DMS79 (cell line): ENCODE measurements at places on chromosomes 2 and 18.

DNA sequence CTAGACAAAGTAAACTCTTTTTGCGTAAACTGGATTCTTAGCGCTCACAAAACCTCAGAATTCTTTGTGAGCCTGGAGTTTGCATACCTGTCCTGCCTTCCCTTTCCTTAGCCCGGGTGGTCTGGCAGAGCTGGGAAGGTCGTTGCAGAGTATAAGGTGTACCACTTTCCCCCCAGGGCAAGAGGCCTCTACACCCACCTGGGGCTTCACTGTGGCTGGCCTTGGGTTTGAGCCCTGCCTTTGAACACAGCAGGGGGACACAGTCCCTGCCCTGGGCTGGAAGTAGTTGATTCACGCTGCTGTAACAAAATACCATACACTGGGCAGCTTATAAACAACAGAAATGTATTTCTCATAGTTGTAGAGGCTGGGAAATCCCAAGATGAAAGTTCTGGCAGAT is 133.9 kb downstream of the B3GNT2 start:
- no peak for DNase-seq

DNA sequence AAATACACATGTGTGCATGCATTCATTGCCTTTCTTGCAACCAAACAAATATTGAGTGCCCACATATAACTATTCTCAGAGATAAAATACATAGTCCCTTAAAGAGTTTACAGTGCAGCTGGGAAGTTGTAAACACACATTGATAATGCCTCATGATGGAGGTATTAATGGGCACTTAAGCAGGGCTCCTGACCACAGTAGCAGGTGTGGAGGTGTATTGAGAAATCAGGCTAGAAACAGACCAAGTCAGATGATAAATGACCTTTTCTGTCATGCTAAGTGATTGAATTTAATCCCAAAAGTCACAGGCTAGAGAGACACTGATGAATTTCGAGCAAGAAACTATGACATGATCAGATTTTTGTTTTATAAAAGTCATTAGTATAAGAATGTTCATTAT is 157.7 kb downstream of the ZNF385B start:
- DNase-seq, result peak; percentile 48

- DNase-seq, result no peak
These were observed 2154.0 kb upstream of the PIK3C3 start for GRCh38 chr18:39801010-39801409.

- DNase-seq, result no peak
These were observed 6.8 kb upstream of the ARHGAP25 start for GRCh38 chr2:68727683-68728375.

- DNase-seq, result peak; percentile 80
These were observed 583.0 kb downstream of the THSD7B start for GRCh38 chr2:137348301-137348700.

GRCh38 chr2:113173542-113174375 is at the start of gene PSD4:
PSD4 (plus strand) TSS chr2:113173971; CDS start chr2:113182457, 8,486 bp downstream.
- no peak for DNase-seq

- DNase-seq, result no peak
These were observed 37.7 kb downstream of the COBLL1 start for GRCh38 chr2:164803776-164804466.

- DNase-seq, result no peak
These were observed 186.7 kb downstream of the PARD3B start for GRCh38 chr2:204732019-204732418.

GRCh38 chr2:236086403-236086970 is 81.7 kb downstream of the GBX2 start:
- no peak for DNase-seq

DNA sequence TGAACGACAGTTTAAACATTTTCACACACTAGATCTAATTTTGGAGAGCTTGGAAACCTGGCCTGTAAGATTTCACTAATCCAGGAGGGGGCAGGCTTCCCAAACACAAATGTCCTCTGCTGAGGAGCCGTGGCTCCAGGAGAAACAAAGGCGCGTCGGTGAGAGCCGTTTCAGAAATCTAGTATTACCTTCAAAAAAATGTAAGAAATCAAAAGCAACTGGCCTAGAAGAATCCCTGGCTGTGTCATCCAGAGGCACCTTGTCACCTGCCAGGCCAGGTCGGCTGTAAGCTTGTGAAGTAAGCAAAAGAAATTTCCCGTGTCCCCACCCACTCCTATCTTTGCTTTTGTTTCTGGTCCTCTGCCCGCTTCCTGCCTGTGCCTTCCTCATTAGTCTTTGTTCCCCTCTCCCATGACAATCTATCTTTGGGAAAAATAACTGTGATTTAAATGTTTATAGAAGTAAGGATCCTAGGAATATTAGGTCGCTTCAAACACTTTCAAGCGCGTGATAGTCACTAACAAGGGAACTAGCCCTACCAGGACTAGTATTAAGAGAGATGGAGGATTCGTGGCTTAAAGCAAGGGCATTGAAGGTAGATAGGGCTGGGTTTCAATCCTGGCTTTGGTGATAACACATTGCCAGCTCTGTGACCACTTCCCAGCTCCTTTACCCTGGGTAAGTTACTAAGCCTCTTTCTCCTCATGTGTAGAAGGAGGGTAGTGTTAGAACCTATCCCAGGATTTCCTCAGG is 99.5 kb upstream of the STK39 start:
- DNase-seq, result peak; percentile 29

- peak; percentile 50 for DNase-seq
These were observed at the start of gene ASB1 for GRCh38 chr2:238426568-238427434. ASB1 (plus strand) TSS chr2:238426927; CDS start chr2:238427071, 144 bp downstream.

- peak; percentile 16 for DNase-seq
These were observed 68.3 kb downstream of the CRACDL start for GRCh38 chr2:98867539-98868309.

DNA sequence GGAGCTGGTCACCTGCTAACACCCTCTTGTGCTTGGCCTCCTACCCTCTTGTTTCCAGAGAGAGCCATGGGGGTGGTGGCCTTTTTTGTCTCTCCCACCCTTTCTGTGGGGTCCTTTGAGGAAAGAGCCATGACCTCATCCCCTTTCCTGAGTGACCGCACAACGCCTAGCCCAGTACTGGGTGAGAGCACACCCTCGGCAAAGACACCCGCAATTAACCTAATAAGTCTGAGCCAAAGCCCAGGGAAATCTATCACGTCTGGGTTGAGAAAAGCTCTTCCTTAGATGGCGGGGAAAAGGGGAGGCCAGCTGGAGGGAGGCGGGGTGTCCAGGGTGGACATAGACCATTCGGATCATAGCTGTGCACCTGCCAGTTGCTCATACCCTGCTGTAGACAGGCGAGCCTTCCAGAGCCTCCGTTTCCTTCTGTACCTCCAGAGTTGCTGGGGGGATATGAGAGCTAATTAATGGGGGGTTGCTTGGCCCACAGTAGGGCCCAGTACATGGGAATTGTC is 93.7 kb upstream of the MCFD2 start:
- DNase-seq, result no peak

GRCh38 chr2:144519934-144520731 is at the start of gene ZEB2:
ZEB2 (minus strand) TSS chr2:144520119; CDS start chr2:144517350, 2,769 bp downstream.
- no peak for DNase-seq

- DNase-seq, result no peak
These were observed 71.5 kb upstream of the TTC39C start for GRCh38 chr18:23943104-23943503.

- DNase-seq, result no peak
These were observed 160.3 kb upstream of the VRK2 start for GRCh38 chr2:57886161-57886786.

DNA sequence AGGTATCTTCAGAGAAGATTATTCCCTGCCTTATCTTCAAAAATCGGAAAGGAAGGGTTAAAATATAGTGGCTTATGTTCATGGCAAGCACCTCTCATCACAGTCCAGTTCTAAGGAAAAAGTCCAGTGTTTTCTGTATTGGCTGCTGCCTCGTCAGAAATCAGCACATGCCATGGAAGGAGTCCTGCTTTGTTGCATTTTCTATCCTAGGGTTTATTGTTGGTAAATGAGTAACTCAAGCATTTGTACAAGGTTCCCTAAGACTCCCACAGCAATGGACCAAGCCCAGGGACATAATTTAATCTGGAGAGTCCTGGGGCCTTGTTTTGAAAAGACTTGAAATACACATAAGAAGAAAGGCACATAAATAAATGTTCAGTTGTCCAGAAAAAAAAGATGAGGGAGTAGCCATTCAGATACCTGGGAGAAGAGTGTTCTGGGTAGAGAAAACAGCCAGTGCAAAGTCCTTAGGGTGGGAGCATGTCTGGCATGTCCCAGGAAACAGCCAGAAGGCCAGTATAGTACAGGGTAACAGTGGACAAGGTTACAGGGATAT is 26.4 kb downstream of the NBEAL1 start:
- no peak for DNase-seq

DNA sequence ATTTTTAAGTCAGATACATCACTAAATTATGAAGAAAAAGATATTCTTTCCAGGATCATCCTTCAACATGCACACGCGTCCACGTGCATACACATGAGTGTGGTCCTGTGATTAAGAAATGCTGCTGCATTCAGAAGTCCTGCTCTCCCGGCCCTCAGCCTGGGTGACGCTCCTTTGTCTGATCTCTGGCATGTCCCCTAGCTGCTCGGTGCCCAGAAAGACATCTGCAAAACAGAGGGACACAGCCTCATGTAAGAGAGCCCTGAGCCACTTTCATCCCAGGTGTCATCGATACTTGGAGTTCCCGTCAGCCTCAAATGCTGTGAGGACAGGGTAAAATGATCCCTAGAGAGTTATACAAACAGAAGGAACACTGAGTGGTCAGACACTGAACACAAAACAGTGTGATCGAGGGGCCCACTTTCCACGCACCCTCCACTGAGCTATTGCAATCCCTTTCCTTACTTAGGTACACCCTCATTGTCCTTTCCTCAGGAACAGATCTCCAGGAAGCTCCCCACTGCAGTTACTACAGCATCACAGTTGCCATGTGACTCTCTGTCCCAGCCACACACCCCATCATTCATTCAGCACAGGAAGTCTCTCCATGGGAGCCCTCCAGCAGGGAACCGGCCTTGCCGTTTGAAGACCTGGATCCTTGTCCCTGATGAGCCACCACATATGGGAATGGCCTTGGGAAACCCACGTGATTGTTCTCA is 32.1 kb downstream of the CRACDL start:
- DNase-seq, result no peak

DNA sequence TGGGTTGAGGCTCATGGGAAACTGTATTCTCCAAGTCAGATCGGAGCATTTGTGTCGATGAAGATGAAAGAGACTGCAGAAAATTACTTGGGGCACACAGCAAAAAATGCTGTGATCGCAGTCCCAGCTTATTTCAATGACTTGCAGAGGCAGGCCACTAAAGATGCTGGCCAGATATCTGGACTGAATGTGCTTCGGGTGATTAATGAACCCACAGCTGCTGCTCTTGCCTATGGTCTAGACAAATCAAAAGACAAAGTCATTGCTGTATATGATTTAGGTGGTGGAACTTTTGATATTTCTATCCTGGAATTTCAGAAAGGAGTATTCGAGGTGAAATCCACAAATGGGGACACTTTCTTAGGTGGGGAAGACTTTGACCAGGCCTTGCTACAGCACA is 336.6 kb downstream of the PAX3 start:
- DNase-seq, result no peak

GRCh38 chr2:24152413-24153197 is 22.2 kb upstream of the FAM228A start:
- DNase-seq, result no peak

DNA sequence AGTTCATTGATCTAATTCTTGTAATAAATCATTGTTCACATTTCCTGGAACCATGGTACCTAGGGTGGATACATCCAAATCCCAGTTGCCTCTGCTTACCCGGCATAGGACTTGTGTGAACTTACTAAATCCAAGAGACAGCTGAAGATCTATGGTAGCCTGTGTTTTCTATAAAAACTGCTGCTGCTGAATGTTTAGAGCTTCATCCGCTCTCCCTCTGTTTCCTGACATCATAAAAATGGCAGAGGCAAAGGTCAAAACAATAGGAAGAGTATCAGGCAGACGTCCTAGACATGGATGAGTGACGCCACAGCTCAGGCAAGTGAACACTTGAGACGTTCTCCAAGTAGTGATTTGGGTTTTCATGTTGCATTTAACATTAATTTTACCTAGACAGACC is 258.3 kb downstream of the ALPK2 start:
- DNase-seq, result no peak

GRCh38 chr2:120509991-120510735 is 164.2 kb downstream of the INHBB start:
- no peak for DNase-seq

DNA sequence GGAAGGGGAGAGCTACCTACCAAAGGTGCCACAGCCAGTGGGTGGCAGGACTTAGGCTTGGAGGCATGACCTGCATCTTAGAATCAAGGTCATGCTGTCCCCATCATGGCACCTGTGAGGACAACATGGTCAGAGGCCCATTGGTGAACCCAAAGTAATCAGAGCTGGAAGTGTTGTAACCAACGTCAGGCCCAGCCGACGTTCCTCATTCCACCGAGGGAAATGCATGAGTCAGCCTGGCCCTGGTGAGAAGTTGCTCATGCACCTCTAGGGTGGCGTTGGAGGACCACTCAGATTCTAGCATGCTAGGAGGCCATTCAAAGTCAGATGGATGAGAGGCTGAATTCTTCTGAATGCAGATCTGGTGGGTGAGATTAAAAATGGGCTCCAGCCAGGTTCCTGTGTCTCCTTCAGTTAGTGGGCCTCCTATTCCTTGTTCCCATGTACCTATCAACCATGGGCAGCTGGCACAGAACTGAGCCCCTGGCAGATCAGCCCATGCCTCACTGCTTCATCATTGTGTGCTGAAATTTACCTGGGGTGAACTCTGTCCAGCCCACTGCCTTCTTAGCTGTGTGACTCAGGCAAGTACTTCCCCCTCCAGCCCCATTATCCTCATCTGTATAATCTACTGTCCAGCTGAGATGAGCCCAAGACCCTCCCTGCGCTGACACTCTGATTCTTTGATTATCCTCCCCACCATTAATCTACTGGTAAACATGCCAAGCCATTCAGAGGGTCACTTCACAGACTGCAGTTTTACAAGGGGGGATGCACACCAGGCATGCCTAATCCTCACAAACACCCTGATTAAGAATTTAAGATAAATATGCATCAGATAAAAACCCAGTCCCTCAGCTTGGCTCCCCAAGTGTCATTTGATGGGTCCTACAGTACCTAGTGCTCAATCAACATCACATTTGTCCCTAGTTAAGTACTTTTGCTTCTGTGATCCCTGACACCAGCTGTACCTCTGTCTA is 14.0 kb downstream of the SLC14A2 start:
- no peak for DNase-seq

GRCh38 chr2:21727101-21727500 is 603.3 kb downstream of the TDRD15 start:
- no peak for DNase-seq

GRCh38 chr2:233062451-233062850 is 2.3 kb downstream of the INPP5D start:
- DNase-seq, result no peak

DNA sequence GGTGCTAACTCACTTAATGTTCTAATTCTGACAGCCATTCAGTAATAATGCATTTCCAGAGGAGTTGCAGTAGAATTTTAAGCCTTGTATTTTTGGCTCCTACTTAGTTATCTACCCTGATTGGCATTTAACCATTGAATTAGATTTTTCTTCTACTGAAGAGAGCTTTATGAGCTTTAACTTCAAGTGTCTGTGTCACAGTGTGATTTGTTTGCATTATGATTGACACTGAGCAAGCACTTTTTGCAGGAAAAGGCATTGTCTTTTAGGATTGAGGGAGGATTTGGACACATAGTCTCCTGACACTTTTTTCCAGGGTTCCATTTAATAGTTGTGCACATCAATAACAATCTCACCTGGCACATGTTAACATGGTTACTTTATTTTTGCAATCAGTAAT is 26.7 kb downstream of the LYPD6 start:
- no peak for DNase-seq
